Right ventricle myocardium superior (tissue), 1 donor: ENCODE measurements at places on chromosomes 2 and 18. TPM values are rescaled to one million over a fixed set of nuclear protein-coding genes. Genes with fewer than 3 reads are reported as not detected.

DNA sequence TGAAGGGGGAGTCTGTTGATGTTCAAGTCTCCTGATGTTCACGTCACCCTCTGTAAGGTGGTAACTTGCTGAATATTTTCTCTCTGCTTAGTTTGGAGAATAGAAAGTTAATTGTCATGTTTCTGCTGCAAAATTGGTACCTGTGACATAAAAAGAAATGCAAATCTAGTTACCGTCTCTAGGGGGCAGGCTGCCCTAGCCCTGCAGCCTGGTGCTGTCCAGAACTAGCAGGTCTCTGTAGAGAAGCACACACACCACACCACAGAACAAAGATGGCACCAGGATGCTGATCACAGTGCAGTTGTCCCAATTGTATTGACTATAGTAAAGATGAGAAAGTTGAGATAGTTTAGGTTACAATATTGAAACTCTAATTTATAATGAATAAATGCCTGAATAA is 47.0 kb downstream of the SLC9A4 start:
- DNase-seq: no peak

DNA sequence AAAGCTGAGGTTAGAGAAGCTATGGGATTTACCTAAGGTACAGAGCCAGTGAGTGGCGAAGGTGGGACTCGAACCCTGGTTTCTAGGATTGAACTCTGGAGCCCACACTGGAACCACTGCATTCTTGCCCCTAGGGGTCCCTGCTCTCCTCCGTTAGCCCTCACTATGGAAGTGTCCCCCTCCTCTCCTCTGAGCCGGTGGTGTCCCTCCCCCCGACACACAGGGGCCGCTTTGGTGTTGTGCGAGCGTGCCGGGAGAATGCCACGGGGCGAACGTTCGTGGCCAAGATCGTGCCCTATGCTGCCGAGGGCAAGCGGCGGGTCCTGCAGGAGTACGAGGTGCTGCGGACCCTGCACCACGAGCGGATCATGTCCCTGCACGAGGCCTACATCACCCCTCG is 8.5 kb upstream of the GMPPA start:
- DNase-seq: no peak

- no peak for DNase-seq
These were observed 3.9 kb upstream of the ZNF532 start for GRCh38 chr18:58860747-58861231.

GRCh38 chr18:79916546-79917168 is 34.8 kb downstream of the SLC66A2 start:
- no peak for DNase-seq

GRCh38 chr2:175135177-175135576 is 32.8 kb downstream of the ATF2 start:
- no peak for DNase-seq

GRCh38 chr18:72539901-72540300 is 4.2 kb downstream of the CBLN2 start:
- no peak for DNase-seq

WIPF1 gene
- total RNA-seq: 16.3 TPM

ADD2 gene
- 2.0 TPM for total RNA-seq

SPHKAP gene
- 113 TPM for total RNA-seq

CRYGC gene
- not detected for total RNA-seq
